ENCODE measurements at places on chromosomes 2 and 18. TPM values are rescaled to one million over a fixed set of nuclear protein-coding genes. Genes with fewer than 3 reads are reported as not detected.

The REG3A gene
- not detected for total RNA-seq

The ST8SIA5 gene
- total RNA-seq, result not detected

The ATG9A gene
- total RNA-seq, result 46.1 TPM

The STPG4 gene
- not detected for total RNA-seq

The SAP130 gene
- 22.3 TPM for total RNA-seq

The CACNB4 gene
- total RNA-seq, result 0.18 TPM

The OTOS gene
- not detected for total RNA-seq

The DNAJC10 gene
- total RNA-seq, result 78.4 TPM

The CCDC74B gene
- total RNA-seq, result 0.85 TPM

The RAB27B gene
- total RNA-seq, result 0.15 TPM

GRCh38 chr2:241496003-241496707 is 12.2 kb downstream of the STK25 start:
- no peak overlapping the region for H3K4me3 ChIP-seq
- DNase-seq, result no peak
- no peak overlapping the region for H3K27ac ChIP-seq
- H3K4me1 ChIP-seq, result no peaks in the 10 kb centered on the region

DNA sequence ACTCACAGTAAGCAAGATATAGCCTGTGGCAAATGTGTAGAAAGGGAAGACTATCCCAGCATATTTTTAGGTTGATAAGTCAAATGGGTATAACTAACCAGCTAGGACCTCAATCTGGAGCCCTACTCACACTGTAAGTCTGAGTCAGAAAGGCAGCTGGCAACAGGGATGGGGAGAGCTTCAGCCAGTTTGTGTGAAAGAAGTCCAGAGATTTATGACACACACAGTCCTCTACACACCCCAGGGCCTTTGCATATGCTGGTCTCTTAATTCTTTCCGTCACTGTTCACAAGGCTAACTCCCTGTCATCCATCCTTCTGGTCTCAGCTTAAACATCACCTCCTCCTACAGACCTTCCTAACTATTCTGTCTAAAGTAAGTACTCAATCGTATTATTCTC is 5.9 kb upstream of the TCF4 start:
- no peaks in the 10 kb centered on the region for H3K36me3 ChIP-seq
- H3K4me3 ChIP-seq, result no peak overlapping the region
- peaks cover 5% of the 10 kb centered on the region for H3K27me3 ChIP-seq
- no peaks in the 10 kb centered on the region for H3K4me1 ChIP-seq
- DNase-seq, result no peak

- no peaks in the 10 kb centered on the region for H3K36me3 ChIP-seq
- no peak overlapping the region for H3K27ac ChIP-seq
- no peaks in the 10 kb centered on the region for H3K4me1 ChIP-seq
- H3K4me3 ChIP-seq, result no peak overlapping the region
Measured at GRCh38 chr18:44171301-44171700, 509.4 kb upstream of the SETBP1 start.

DNA sequence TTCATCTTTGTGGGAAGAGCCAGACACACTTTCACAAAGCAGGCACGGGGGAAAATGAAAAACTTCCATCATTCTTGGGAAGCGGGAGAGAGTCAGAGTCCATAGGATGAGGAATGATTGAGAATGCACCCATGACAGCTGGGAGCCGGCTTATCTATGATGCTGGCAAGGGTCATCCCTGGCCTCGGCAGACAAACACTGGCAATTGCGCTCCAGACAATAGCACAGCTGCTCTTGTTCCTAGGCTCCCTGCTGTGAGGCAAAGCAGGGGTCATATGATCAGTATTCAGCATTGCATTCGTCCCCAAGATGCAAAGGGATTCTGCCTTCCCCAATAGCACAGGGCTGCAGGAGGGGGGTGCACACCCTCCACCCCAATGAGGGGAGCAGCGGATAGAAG is 33.0 kb downstream of the CYRIA start:
- no peaks in the 10 kb centered on the region for H3K36me3 ChIP-seq
- H3K4me3 ChIP-seq, result no peak overlapping the region
- H3K4me1 ChIP-seq, result peaks cover 4% of the 10 kb centered on the region
- no peak for DNase-seq
- no peaks in the 10 kb centered on the region for H3K27me3 ChIP-seq

GRCh38 chr18:76167845-76168621 is 327.0 kb downstream of the ZNF516 start:
- H3K27me3 ChIP-seq, result no peaks in the 10 kb centered on the region
- DNase-seq, result no peak
- H3K4me1 ChIP-seq, result no peaks in the 10 kb centered on the region
- H3K36me3 ChIP-seq, result no peaks in the 10 kb centered on the region

- no peak for DNase-seq
- H3K27ac ChIP-seq, result no peak overlapping the region
- no peak overlapping the region for H3K4me3 ChIP-seq
- H3K36me3 ChIP-seq, result peaks cover 24% of the 10 kb centered on the region
Measured at GRCh38 chr2:239189711-239190131, 211.1 kb downstream of the HDAC4 start.

DNA sequence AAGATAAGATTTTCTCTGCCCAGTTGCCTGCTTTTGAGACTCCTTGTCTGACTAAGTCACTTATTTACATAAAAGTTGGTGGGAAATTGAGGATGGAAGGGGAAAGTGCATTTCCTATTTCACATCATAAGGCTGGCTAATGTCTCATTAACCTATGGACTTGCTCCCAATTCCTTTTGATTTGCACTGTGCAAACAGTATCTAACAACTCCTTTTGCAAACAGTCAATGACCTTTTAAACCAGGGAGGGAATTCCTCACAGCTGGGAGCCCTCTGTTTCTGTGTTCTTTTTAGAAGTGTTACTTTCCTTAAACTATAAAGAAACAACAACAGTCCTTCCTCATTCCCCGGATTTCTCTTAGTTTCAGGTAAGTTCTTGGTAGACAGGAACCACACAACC is 272.8 kb downstream of the RND3 start:
- H3K27ac ChIP-seq, result no peak overlapping the region
- no peaks in the 10 kb centered on the region for H3K4me1 ChIP-seq
- H3K27me3 ChIP-seq, result no peaks in the 10 kb centered on the region
- H3K4me3 ChIP-seq, result no peak overlapping the region
- H3K36me3 ChIP-seq, result no peaks in the 10 kb centered on the region
- DNase-seq, result no peak

DNA sequence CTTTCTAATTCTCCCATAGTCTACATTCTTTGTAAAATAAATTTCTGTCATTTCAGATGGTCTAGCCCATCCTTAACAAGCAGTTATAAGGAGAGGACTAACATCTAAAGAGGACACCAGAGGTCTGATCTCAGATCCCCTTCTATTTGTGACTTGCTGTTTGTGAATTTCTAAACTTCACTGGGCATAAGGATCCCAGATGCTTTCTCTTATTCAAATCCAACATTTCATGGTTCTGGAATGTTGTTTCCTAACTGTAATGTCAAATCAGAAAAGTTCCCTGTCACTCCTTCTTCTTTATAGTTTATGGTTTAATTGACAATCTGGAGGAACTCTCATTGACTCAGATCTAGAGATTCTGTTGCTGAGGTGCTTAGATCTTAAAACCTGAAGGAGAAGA is 430.2 kb downstream of the MEIS1 start:
- no peak overlapping the region for H3K4me3 ChIP-seq
- no peak for DNase-seq
- H3K36me3 ChIP-seq, result no peaks in the 10 kb centered on the region

- H3K4me1 ChIP-seq, result no peaks in the 10 kb centered on the region
- no peaks in the 10 kb centered on the region for H3K36me3 ChIP-seq
- H3K27ac ChIP-seq, result no peak overlapping the region
- H3K27me3 ChIP-seq, result no peaks in the 10 kb centered on the region
Measured at GRCh38 chr2:158815658-158816057, 20.5 kb downstream of the DAPL1 start.

DNA sequence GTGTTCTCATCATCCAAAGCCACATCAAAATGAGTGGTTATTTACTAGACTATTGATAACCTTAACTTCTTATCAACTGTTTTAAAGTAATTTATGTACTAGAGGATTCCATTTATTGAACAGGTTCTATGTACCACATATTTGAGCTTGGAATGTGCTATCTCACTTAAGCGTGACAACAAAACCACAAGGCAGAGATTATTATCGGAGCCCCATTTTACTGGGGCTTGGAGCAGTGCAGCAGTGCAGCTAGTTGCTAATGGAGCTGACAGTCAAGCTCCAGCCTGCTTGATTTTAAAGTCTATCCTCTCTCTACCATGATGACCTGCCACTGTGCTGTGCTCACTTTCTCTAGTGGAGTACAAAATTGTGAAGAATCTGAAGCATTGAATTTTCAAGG is 24.6 kb downstream of the GCG start:
- no peaks in the 10 kb centered on the region for H3K4me1 ChIP-seq
- DNase-seq, result no peak
- H3K4me3 ChIP-seq, result no peak overlapping the region
- no peaks in the 10 kb centered on the region for H3K36me3 ChIP-seq
- H3K27ac ChIP-seq, result no peak overlapping the region

GRCh38 chr18:24354278-24354677 is 43.3 kb downstream of the OSBPL1A start:
- no peaks in the 10 kb centered on the region for H3K4me1 ChIP-seq
- H3K36me3 ChIP-seq, result no peaks in the 10 kb centered on the region
- DNase-seq, result no peak
- no peak overlapping the region for H3K4me3 ChIP-seq
- H3K27me3 ChIP-seq, result no peaks in the 10 kb centered on the region

DNA sequence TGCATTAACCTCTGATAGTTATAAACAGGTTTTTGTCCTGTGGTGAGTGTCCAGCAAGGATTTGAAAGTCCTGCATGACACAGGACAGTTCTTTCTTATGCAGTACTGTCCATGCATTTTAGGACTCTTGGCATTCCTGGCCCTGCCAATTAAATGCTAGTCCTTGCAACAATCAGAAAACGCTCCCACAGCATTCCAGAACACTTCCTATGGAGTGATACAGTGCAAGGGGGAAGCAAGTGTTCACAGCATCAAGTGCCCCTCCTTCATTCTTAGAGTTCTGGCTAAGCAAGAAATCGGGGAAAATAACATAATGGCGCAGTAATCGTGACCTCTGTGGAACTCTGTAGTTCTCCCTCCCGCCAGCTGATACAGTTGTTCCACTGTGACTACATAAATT is 62.9 kb downstream of the ARHGAP28 start:
- no peak overlapping the region for H3K27ac ChIP-seq
- no peaks in the 10 kb centered on the region for H3K36me3 ChIP-seq
- H3K4me3 ChIP-seq, result no peak overlapping the region
- no peaks in the 10 kb centered on the region for H3K27me3 ChIP-seq
- DNase-seq, result no peak

GRCh38 chr2:96260387-96261260 is 5.2 kb downstream of the TMEM127 start:
- H3K27ac ChIP-seq, result no peak overlapping the region
- no peaks in the 10 kb centered on the region for H3K27me3 ChIP-seq
- peak; percentile 29 for DNase-seq
- peaks cover 53% of the 10 kb centered on the region for H3K4me1 ChIP-seq

DNA sequence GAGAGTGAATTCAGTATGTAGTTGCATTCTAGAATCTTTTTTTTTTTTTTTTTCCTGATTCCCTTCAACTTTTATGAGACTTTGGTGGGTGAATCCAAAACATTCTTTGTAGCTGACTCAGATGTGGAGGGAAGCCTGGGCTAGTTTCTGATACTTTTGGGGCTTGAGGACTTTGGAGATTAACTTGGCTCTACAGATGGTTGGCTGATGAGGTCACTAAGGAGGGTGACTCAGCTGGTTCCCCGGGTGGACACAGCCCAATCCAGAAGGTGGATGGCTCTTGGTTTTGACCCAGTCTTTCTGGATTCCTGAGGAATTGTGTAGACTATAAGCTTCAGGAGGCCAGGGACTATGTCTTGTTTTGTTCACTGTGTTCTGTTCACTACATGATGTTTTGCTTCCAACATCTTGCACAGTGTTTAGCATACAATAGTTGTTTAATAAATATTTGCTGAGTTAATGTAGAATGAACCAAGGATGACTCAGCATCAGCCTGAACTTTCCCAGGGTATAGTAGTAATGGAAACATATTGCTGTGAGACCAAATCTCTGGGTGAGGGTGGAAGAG is 30.5 kb downstream of the LAMA3 start:
- H3K27ac ChIP-seq, result no peak overlapping the region
- H3K4me3 ChIP-seq, result no peak overlapping the region
- no peak for DNase-seq
- H3K4me1 ChIP-seq, result no peaks in the 10 kb centered on the region
- H3K36me3 ChIP-seq, result no peaks in the 10 kb centered on the region

GRCh38 chr2:79713131-79713785 is 200.4 kb downstream of the CTNNA2 start:
- no peaks in the 10 kb centered on the region for H3K4me1 ChIP-seq
- H3K4me3 ChIP-seq, result no peak overlapping the region
- no peak overlapping the region for H3K27ac ChIP-seq
- DNase-seq, result no peak

GRCh38 chr18:43827311-43827710 is 550.0 kb upstream of the SYT4 start:
- DNase-seq, result no peak
- H3K4me3 ChIP-seq, result no peak overlapping the region
- no peaks in the 10 kb centered on the region for H3K4me1 ChIP-seq
- no peaks in the 10 kb centered on the region for H3K27me3 ChIP-seq

DNA sequence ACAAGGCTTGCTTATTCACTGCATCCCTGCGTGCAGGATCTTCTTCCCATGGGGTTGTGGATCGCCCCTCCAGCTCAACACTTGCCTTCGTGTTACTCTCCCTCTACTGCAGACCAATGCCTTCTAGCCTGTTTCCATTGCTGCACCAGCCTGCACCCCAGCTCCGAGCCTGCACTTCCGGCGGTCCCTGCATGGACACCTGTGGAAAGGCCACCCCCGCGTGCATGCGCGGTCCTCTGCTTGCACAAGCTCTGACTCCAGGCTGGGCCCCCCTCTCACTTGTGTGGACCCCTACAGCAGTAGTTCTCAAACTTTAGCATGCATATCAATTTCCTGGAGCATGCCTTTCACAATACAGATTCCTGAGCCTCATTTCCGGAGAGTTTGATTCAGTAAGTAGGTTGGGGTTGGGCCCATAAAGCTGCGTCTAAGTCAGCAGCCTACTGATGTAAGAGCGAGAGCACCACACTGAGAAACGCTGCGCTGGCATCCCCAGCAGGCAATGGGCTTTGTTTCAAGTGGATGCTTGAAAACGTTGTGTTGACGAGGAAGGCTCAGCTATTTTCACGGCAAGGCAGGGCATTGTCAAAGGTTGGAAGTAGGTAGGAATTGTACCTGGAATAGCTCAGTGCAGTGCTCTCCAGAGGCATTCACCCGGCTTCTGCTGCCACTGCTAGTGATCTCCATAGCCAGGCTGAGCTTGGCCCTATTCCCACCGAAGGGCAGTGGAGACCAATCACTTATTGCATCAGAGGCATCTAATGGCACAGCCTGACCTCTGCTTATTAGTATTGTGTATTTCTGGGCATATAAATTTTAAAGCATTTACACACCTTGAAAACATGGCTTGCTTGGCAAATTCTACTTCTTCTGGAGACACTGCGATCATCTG is 32.6 kb downstream of the CREG2 start:
- DNase-seq, result no peak
- no peak overlapping the region for H3K27ac ChIP-seq
- no peaks in the 10 kb centered on the region for H3K36me3 ChIP-seq
- H3K4me3 ChIP-seq, result no peak overlapping the region
- H3K27me3 ChIP-seq, result no peaks in the 10 kb centered on the region

GRCh38 chr2:43090317-43090716 is 136.1 kb downstream of the ZFP36L2 start:
- no peak overlapping the region for H3K4me3 ChIP-seq
- H3K4me1 ChIP-seq, result peaks cover under 1% of the 10 kb centered on the region
- no peak overlapping the region for H3K27ac ChIP-seq
- no peaks in the 10 kb centered on the region for H3K36me3 ChIP-seq
- no peak for DNase-seq
- no peaks in the 10 kb centered on the region for H3K27me3 ChIP-seq
